LoVo (cell line): ENCODE measurements at places on chromosomes 6 and 20.

DNA sequence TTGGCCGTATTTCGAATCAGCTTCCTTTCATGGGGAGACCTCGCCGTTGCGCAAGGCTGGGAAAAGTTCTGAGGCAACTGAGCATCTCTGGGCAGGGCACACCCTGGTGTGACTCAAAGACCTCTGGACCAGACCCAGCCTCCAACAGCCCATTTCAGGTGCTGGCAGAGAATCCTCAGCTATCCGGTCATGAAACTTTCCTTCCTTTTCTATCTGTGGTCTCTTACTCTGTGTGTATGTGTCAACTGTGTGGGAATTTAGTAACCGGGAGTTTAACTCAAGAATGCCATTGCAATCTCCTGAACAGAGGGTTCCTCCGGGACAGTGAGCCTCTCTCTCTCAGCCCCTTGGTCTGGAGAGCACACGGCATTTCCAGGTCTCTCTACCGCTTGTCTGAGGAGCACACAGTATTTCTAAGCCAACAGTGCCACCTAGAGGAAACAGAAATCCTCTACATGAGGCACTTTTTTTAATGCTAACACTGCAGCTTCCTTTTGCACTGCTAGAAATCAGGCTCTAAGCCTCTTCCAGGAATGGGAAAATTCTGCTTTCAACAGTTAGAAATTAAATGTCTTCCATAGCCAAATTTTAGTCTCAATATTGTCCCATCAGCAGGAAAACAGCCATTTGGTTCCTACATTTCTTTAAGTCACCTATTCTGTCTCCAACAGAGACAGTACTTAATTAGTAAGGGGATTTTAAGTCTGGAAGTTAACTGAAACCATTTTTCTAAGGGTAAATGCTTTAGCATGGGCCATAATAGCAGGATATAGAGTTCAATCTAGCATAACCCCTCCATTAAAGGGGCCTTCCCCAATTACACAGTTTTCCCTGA is 32.7 kb downstream of the PLN start:
- peak; percentile 66 for DNase-seq

DNA sequence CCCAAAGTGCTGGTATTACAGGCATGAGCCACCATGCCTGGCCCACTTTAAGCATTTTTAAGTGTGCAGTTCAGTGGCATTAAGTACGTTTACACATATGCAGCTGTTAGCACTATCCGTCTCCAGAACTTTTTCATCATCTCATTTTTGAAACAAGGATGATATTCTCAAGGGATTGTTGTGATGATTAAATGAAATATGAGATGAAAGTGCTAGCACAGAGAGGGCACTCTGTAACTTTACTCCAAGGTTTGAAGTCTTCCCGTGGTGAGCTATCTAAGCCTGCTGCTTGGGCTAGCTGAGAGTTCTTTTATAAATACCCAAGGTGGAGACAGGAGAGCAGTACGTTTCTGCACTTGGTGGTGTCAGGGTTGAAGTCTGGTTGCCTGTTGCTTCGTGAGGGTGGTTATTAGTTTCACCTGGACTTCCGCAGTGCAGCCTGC is 6.6 kb downstream of the TM9SF4 start:
- DNase-seq, result no peak

- DNase-seq, result no peak
Observed at GRCh38 chr6:63459814-63460213, 112.5 kb upstream of the LOC128125822 start.

- DNase-seq, result peak; percentile 56
Observed at GRCh38 chr20:34705397-34706301, 1.5 kb downstream of the TP53INP2 start.

- no peak for DNase-seq
Observed at GRCh38 chr6:32108727-32109113, 418 bp downstream of the TNXB start.

- no peak for DNase-seq
Observed at GRCh38 chr20:63651942-63652191, 1.4 kb downstream of the STMN3 start.

GRCh38 chr20:21513881-21514540 is at the start of gene NKX2-2:
Gene NKX2-2 (minus strand): TSS chr20:21514064. CDS start chr20:21513669, 395 bp downstream.
- DNase-seq, result no peak

DNA sequence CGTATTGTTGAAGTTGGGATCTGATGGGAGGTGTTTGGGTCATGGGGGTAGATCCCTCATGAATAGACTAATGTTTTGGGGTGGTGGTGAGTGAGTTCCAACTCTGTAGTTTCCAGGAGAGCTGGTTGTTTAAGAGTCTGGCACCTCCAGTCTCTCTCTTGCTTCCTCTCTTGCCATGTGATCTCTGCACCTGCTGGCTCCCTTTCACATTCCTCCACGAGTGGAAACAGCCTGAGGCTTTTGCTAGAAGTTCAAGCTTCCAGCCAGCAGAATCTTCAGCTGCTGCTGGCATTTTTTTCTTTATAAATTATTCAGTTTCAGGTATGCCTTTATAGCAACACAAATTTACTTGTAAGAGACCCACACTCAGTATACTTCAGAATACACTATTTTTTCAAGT is 1021.6 kb downstream of the EYS start:
- no peak for DNase-seq
